NCI-H1930 (cell line): ENCODE measurements at places on chromosomes 13 and 19.

DNA sequence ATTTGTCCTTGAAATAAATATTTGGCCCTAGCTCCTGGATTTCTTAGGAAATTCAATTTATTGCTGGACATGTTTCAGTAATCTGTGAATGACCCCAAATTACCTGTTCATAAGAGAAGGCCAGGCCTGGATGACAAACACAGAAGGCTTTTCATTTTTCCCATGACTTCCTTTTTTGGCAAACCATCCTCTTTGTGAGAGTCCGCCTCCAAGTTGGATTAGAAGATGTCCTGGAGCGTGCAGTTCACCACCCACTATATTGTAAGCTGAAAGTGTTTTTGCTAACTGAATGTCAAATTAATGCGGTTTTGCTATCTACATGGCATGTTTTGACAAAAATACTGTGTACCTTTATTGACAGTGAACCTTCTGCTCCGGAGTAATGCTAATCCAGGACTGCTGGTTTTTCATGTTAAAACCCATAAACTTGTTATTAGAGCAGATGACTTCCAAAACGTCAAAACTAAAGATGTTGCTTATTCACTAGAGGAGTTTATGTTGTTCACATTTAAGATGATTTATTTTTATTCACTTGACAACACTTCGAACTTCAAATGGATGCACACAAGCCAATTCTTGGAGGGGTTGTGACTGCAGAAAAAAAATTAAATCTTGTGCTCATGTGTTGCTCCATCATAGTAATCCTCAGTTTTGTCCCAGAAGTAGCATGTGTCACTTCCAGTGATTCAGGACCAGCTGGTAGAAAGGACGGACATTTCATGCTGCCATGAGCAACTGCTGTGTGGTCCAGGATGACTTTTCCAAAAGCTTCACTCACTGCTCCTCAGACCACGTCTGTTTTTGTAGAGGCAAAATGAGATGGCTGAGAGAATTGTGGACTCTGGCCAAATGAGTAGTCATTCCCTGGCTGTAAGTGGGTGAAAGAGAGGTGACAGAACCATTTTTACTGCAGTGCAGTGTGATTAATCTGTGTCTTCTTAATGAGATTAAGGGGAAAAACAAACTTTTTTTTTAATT is 71.0 kb downstream of the ITGBL1 start:
- no peak for DNase-seq

GRCh38 chr13:30607908-30608307 is 9.8 kb upstream of the USPL1 start:
- no peak for DNase-seq

DNA sequence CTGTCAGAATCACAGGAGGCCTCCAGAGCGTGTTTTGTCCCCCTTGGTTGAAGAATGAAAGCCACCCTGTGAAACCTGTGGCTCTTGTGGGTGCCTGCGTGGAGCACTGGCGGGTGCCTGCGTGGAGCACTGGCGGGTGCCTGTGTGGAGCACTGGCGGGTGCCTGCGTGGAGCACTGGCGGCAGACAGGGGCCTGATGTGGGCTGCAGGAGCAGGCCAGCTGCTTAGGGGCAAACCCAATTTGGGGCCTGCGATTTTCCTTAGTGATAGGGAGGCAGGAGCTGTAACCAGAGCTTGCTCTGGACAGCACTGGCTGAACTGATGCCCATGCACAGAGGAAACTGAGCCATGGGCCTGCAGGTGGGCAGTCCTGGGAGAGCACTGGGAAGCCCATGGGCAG is 24.3 kb downstream of the ARHGEF7 start:
- DNase-seq, result no peak

GRCh38 chr13:22061371-22061805 is 390.5 kb downstream of the FGF9 start:
- DNase-seq, result no peak

GRCh38 chr13:31038834-31039552 is 106.5 kb downstream of the TEX26 start:
- no peak for DNase-seq

DNA sequence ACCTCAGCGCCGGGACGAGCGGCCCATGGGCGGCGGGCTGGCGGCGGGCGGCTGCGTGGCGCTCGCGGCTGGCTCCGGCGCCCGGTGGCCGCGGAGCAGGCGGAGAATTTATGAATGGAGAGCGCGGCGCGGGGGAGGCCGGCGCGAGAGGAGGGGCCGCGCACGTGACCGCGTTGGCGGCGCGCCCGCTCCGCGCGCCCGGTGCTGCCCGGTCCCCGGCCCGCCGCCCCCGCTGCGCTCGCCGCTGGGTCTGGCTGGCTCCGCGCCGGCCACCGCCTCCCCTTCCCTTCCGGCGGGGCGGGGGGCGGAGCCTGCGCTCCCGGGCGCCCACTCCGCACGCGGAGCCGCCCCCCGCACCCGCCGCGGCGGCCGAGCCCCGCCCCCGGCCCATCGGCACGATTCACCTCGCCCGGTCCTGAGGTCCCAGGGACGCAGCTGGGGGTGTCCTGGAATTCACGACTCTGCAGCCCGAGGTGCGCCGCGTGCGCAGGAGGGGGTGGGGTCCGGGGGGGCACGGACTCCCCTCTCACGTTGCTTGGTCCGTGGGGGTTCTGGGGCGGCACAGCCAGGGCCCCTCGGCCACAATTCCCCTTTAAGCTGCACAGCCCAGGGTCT is at the start of gene CBARP:
Gene CBARP (minus strand): TSS at position 252 of the 615 bp plus-strand sequence. CDS start 1,905 bp downstream, outside the sequence.
- peak; percentile 48 for DNase-seq

DNA sequence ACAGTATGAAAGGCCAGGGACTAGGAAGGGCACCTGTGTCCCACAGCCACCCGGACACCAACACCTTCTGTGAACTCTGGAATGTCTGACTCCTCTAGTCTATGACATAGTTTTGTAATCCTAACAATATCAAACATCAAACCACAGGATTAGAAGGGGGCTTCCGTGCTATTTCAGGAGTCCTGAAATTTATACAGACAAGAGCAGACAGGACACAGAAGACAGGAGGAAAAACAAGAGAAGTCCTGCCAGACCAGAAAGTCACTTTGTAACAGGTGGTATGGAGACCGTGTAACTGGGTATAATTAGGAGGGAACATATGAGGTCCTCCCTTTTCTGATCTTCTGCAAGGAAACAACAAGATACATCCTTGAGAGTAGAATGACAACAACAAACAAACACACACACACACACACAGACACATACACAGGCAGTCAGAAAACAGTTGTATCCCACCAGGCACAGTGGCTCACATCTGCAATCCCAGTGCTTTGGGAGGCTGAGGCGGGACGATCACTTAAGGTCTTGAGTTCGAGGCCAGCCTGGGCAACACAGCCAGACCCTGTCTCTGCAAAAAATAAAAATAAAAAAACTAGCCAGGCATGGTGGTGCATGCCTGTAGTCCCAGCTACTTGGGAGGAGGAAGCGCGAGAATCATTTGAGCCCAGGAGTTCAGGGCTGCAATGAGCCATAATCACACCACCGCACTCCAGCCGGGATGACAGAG is 13.1 kb downstream of the INSR start:
- DNase-seq, result no peak
